ENCODE measurements at places on chromosomes 1 and 21.
A peak's percentile ranks its signal among the peaks of the same experiment; 100 is the strongest.

- DNase-seq: peak; percentile 24
Observed at GRCh38 chr1:24586970-24587820, 31.3 kb downstream of the NCMAP start.

GRCh38 chr1:55059302-55060132 lies 20.2 kb downstream of the PCSK9 start:
- no peak for DNase-seq

DNA sequence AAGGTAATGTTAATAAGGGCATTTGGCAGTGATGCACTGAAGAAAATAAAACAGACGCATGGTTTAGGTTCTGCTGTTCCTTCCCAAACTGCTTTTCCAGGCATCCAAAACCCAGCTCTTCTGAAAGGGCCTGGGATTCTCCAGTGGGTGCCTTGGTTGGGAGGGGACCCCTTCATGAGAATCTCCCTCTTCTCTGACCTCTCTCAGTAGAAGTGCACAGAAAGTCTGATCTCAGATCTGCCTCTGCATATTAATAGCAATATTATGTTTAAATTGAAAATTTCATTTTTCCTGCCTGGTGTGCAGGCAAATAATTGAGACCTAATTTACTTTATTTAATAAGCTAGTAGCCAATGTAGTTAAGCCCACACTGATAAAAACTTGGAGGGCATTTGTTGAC lies 260.6 kb downstream of the CAMTA1 start:
- DNase-seq: no peak

DNA sequence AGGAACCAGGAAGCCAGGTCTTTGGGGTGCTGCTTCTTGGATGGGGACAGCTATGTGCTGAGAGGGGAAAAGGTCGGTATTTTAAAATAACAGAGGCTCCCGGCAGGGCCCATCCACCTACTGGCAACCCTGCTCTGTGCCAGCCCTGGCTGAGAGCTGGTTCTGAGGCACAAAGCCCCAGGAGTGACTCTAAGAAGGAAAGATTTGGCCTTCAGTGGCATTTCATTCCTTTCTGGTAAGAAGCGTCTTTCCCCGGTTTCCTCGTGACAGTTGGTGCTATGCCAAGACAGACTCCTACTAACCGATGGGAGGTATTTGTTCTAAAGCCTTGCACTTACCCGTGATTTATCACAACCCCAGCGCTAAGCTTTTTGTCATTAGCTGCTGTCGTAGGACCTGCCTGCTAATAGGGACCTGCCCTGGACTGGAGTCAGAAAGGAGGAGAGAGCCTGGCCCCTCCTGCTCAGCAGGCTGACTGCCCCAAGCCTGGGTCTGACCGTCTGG lies 123.1 kb upstream of the ADAR start:
- no peak for DNase-seq

DNA sequence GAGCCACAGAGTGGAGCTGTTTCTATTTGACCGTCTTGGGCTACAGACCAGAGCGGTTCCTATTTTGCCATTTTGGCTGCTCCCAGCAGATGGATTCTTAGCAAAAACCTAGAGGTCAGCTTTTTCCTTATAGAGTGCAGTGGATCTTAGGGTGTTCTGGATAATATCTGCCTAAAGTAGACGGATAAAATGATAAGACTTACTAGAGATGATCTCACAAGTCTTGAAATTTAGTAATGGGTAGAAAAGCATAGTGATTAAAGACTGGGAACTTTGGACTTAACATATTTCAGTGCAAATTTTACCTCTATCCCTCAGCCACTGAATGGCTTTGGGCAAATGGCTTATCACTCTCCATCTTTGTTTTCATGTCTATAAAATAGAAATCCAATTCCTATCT lies 439.8 kb downstream of the ADGRL2 start:
- no peak for DNase-seq

DNA sequence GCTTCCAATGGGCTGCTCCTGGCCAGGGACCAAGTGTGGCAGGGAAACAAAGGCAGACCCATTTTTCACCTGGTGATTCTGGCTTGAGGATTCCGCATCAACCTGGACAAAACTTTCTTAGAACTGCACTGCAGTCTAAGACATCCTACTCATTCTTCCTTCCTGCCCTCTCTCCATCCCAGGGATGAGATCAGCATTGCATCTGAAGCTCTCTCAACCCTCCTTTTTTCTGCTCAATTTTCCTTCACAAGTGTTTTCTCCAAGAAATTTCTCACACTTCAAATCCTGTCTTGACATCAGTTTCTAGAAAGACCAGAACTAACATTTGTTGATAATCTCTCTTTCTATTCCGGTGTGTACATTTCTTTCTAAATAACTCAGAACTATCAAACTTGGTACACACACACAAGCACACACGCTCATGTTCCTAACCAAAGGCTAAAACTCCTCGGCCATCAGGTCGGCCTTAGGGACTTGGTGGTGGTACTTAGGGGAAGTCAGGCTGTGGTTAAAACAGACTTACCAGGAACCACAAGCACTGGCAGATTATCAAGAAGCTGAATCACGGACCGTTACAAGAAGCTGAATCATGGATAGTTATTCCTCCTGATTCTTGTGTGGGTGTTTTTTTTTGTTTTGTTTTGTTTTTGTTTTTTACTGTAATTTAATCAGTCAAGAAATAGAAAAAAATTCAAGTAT lies 21.0 kb upstream of the CXADR start:
- no peak for DNase-seq

DNA sequence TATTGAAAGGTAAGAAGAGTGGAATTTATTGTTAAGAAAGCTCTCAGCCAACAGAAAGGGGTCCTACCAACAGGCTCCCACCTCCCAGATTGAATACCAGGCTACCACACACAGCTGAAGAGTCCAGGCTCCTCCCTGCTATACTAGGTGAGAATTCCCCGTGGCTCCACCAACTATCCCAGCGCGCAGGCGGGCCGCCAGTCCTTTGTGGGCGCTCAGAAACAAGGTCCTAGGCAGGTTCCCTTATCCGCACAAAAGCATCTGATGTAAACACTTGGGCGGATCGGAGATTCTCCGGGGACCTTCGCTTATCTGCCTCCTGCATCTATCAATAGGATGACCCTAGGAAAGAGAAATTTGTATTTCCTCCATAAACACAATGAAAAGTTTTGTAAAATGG lies 423.9 kb upstream of the ADGRL4 start:
- no peak for DNase-seq

DNA sequence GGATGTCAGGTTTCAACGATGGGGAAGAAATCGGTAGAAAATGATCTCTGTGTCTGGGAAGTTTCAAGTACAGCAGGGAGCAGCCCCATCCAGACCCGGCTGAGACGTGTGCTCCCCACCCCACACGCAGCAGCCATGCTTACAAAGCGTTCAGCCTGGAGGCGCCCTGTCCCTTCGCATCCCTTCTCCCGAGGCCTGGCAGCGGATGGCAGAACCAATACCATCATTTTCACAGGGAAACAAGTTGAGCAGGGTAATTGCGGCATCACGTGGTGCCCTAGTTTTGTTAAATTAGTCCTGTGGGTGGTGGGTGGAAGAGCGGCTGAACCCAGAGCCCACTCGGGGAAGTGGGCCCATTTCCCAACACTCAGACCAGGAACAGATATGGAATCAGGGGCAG lies 23.9 kb downstream of the KCNAB2 start:
- DNase-seq: no peak

GRCh38 chr1:78493451-78493850 lies 2.7 kb downstream of the PTGFR start:
- DNase-seq: no peak

- DNase-seq: no peak
Observed at GRCh38 chr1:26401891-26402290, 8.7 kb upstream of the LIN28A start.

- DNase-seq: no peak
Observed at GRCh38 chr21:36125512-36126207, 9.2 kb upstream of the CBR3 start.

DNA sequence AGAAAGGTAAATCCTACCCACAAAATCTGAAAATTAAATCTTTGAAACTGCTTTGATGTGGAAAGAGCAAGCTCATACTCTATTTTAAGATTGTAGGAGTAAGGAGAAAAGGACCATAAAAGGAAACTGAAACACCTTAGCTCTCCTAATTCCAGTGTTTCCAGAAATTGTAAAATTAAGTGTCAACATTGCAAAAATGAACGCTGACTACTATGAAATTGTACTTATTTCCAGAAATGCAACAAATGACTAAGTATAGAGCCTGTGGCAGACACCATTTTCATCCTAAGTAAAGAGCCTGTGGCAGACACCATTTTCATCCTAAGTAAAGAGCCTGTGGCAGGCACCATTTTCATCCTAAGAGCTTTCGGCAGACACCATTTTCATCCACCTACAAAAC lies 6.9 kb upstream of the SIPA1L2 start:
- no peak for DNase-seq

DNA sequence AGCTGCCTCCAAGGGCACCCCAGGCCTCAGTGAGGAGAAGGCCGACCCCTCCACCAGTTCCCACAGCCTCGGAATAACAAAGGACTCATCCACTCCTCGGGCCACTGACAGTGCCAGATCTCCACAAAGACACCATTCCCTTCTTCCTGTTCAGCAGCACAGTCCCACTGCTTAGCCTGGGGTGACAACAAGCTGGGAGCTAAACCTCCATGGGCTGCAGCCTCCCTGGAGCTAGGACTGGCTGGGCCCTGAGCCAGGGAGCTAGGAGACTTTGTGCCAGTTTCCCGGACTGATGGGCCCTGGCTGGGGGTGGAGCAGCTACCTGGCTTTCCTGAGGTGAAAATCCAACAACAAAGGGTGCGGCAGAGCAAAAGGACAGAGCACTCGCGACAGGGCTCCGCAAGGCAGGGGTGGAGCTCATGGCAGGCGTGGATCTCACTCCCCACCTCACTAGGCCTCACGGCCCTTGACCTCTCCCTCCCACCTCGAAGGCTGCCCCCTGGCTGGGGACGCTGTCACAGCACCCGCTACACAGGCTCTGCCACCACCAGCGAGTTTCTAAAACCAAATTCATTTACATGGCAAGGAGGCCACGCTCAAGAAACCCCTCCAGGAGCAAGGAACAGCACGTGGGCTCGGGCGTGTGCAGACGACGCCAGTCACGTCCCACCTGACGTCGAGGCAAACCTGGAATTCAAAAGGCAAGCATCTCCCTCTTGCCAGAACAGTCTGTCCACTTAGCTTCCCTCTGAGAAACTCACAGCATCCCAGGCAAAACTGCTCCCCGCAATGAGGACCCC lies 13.8 kb downstream of the SLC35E2B start:
- peak; percentile 19 for DNase-seq

GRCh38 chr1:30909365-30910068 lies 959 bp upstream of the SDC3 start:
- no peak for DNase-seq

GRCh38 chr21:44364151-44365053 lies 11.0 kb downstream of the TRPM2 start:
- no peak for DNase-seq

DNA sequence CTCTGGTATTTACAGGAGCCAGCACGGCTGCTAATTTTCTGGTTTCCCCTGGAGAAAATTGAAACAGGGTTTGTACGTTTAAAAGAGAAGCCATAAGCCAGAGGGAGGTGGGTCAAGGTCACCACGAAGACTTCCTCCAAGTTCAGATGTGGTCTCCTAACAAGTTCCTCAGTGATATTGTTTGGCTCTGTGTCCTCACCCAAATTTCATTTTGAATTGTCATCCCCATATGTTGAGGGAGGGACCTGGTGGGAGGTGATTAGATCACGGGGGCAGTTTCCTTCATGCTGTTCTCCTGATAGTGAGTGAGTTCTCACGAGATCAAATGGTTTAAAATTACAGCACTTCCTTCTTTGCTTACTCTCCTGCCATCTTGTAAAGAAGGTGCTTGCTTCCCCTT lies 295.4 kb upstream of the DAB1 start:
- DNase-seq: no peak

- no peak for DNase-seq
Observed at GRCh38 chr1:47406966-47407365, 9.1 kb upstream of the FOXE3 start.

GRCh38 chr21:37188825-37189224 lies 78.3 kb downstream of the VPS26C start:
- DNase-seq: no peak

- no peak for DNase-seq
Observed at GRCh38 chr1:52056937-52057231, 789 bp downstream of the BTF3L4 start.

GRCh38 chr1:212260557-212261355 lies 24.5 kb upstream of the PPP2R5A start:
- no peak for DNase-seq

GRCh38 chr1:6200188-6200809 lies 904 bp upstream of the RPL22 start:
- DNase-seq: no peak

GRCh38 chr1:70324683-70325082 lies 29.8 kb downstream of the ANKRD13C start:
- no peak for DNase-seq

DNA sequence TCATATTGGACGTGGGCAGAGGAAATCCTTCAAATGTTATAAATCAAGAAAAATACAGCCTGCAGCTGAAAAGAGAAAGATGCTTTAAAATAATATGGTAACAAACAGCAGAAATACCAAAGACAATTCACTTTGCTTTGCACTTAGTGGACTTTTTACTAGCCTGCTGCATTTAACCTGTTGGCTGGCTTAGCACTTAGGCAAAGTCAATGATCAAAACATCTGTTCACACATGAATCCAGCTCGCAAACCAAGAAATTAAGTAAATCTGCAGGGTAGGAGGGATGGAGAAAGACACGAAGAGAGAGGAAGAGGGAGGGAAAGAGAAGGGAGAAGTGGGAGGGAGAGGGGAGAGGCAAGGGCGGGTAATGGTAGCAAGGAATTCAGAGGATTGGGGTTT lies 103.6 kb upstream of the RAB4A start:
- no peak for DNase-seq

DNA sequence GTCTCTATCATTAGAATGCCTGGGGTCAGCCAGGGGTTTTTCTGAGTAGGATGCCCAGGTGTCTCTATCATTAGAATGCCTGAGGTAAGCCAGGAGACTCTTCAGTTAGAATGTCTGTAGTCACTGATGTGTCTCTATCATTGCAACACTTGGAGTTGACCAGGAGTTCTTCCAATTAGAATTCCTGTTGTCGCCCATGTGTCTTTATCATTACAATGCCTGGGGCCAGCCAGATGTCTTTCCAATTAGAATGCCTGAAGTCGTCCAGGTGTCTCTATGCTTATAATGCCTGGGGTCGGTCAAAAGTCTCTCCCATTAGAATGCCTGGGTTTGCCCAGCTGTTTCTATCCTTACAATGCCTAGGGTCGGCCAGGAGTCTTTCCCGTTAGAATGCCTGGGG lies 55.8 kb downstream of the RNF187 start:
- no peak for DNase-seq

GRCh38 chr1:63662056-63662836 lies 69.0 kb downstream of the PGM1 start:
- no peak for DNase-seq

DNA sequence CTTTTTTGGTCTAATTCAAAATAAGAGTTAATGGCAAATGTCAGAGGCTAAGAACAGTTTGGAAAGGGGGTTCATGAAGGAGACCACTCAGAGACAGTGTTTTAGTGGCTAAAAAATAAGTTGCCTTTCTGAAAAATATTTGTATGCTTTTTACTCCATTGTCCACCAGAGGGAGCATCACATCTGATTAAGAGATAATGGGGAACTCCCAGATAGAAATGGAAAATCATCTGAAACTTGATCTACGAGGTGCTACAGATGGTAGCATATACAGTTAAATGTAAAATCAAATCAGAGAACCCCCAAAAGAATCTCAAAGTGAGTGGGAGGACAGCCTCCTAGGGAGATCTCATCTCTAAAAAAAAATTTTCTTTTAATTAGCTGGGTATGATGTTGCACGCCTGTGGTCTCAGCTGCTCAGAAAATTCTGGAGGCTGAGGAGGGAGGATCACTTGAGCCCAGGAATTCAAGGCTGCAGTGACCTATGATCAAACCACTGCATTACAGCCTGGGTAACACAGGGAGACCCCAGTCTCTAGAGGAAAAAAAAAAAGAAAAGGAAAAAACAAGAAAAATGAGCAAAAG lies 9.7 kb downstream of the SMYD3 start:
- no peak for DNase-seq
